Right ventricle myocardium inferior (tissue), 1 donor: ENCODE measurements at places on chromosomes 11 and 22. TPM values are rescaled to one million over a fixed set of nuclear protein-coding genes. Genes with fewer than 3 reads are reported as not detected.

Gene FAT3
- 0.03 TPM for total RNA-seq

Gene HTR3B
- total RNA-seq, result not detected

Gene TSGA10IP
- not detected for total RNA-seq

Gene PARVA
- 65.3 TPM for total RNA-seq

Gene OR52K2
- not detected for total RNA-seq

- DNase-seq, result no peak
Measured at GRCh38 chr11:58345204-58345603, 13.7 kb downstream of the OR5B17 start.

DNA sequence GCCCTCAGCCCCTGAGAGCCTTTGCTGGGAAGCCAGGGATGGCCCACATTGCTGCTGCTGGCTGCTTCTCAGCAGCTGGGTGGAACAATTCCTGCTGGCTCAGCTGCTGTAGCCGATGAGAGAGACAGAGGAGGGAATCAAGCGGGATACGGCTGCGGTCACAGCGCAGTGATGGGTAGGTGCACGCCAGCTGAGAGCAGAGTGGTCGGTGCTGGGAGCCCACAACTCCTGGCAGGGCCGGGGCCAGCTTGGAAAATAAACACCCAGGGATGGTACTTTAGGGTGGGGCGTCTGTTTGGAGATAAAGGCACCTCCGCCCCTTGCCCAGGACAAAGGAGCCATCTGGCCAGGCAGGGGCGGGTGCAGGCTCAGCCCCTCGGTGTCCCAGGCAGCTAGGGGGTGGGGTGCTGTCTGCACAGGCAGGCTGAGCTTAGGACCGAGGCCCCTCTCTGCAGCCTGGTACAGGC is 480.5 kb downstream of the MIAT start:
- DNase-seq, result no peak

- DNase-seq, result no peak
Measured at GRCh38 chr11:60912223-60912850, 1.6 kb upstream of the TMEM109 start.

DNA sequence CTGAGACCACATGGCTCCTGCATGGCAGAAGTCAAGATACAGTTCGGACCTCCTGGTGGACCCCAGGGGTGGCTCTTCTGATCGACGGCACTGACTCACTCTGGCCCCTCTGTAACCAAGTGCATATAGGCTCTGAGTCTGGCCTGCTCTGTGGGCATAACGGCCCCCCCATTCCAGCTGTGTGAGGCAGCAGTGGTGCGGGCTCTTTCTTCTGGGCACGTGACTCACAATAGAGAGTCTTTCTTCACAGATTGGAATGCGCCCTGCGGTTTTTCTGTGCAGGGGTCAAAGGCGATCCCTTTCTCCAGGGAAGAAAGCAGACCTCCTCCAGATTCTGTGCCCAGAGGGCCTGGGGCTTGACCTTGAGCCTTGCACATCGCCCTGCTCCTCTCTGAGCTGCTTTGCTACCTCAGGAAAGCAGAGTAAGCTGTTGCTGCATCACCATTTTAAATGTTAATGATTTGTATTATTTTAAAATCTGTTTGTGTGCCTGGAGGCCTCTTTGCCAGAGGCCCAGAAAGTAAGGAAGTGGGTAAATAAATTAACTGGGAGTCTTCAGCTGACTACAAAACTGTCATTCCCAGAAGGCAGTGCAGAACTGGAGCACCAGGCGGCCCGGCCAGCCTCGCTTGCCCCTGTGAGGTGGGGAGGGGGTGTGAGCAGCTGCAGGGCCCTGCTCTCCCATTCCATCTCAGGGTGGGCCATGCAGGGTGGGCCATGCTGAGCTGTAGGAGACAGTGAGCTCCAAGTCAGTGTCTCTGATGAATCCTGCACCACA is 199.0 kb downstream of the GRIK4 start:
- DNase-seq, result no peak

GRCh38 chr11:87560352-87560751 is 522.6 kb downstream of the TMEM135 start:
- no peak for DNase-seq

DNA sequence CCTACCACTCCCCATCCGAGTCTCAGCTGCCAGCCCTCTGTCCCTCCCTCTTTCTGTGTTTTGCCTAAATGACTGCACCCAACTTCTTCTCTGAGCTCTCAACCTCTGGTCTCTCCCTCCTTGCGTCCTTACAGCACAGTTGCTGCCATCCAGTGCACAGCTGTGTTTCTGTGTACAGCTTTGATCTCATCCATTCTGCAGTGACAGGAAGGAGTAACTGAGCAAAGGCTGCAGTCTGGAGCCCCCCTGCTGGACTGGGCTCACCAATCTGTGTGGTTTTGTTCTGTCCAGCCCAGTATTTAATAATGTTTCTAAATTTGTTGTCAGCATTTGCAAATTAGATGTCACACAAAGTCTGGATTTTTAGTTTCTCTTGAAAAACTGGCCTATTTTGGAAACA is 43.8 kb downstream of the PRR5L start:
- DNase-seq, result no peak

DNA sequence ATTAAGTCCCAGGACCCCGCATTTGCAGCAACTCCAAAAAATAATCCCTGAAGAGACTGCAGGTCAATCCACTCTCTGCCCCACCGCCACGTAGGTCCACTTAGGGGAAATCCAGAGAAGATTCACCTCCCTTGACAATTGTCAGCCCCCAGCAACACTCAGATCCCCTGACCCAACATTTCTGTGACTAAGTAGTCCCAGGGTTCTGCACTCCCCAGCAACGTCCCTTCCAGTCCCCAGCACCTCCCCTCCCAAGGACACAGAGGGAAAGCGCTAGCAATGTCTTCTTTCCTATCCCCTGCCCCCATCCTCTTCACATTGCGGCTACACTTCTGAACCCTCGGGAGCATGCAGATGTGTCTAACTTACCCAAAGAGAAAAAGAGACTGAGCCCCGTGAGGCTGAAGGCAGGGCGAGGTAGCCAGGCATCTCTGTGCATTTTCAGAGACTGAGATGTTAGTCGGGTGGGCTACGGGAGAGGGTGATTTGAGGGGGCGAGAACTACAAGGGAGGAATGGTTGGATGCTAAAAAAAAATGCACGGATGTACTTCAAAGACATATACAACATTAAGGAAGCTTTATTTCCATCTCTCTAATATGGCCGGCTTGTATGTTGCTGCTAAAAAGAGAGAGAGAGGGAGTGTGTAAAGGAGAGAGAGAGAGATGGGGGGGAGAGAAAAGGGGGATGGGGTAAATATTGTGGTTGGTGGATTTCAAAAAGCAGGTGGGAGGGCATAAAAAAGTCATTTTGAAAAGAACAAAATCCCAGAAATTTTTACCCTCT is at the start of gene SCN2B:
SCN2B (minus strand) TSS at position 647 of the 785 bp plus-strand sequence; CDS start at position 439, 208 bp downstream.
- no peak for DNase-seq
